ENCODE measurements at places on chromosomes 11 and 22.

DNA sequence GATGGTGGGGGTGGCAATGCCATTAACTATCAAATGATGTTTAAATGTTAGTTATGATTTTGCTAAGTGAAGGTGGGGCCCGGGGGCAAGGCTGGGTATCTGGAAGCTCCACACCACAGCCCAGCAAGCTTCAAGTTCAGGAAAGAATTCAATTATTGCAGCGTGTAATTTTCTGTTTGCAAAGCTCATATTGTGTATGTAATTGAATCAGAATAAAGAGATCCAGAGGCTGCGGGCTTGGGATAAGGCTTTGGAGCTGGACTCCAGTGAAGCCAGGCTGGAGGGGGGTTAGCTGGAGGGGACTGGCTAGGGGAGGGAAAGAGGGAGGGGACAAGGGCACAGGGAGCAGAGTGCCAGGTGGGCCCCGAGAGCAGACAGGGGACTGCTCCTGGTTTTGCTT lies 557.1 kb upstream of the CADM1 start:
- DNase-seq = no peak

GRCh38 chr22:45627489-45628233 lies 44.0 kb upstream of the ATXN10 start:
- no peak for DNase-seq

- no peak for DNase-seq
Observed at GRCh38 chr11:83070731-83071566, 748 bp downstream of the RAB30 start.

- no peak for DNase-seq
Observed at GRCh38 chr11:15800111-15800800, 556.1 kb downstream of the SOX6 start.

- no peak for DNase-seq
Observed at GRCh38 chr11:72369743-72370142, 64.6 kb downstream of the CLPB start.

GRCh38 chr11:101705972-101706371 lies 122.2 kb upstream of the TRPC6 start:
- no peak for DNase-seq

GRCh38 chr11:44963136-44963535 lies 12.5 kb upstream of the TP53I11 start:
- DNase-seq = no peak

- DNase-seq = no peak
Observed at GRCh38 chr22:37824674-37825641, 1.8 kb downstream of the GALR3 start.

- no peak for DNase-seq
Observed at GRCh38 chr11:103624708-103625623, 411.5 kb upstream of the DDI1 start.

GRCh38 chr11:110113505-110113904 lies 20.3 kb downstream of the ZC3H12C start:
- no peak for DNase-seq

DNA sequence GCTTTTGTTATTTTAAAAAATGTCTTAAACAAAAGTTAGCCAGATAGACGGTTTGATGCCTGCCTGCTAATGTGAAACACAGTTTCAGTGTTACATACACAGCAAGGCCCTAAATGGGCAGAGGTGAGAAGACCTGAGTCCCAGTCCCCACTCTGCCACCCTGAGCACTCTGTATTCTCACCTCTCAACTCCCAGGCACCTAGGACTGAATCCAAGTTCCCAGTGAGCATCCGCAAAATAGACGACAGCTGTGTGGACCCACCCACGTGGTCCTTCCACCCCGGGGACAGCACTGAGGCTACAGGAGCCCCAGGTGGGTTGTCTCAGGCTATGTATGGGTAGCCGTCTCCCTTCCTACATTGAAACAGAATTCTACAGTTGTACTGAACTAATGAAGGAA lies 111.5 kb downstream of the RPL27A start:
- DNase-seq = no peak

DNA sequence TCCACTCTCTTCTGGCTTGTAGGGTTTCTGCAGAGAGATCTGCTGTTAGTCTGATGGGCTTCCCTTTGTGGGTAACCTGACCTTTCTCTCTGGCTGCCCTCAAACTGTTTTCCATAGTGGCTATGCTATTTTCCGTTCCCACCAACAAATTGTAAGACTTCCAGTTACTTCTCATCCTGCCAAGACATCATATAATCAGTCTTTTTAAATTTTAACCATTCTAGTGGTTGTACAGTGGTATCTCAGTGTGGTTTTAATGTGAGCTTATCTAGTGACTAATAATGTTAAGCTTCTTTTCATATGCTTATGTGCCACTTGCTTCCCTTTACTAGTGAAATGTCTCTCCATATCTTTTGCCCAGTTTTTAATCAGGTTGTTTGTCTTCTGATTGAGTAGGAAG lies 13.6 kb upstream of the TRIM29 start:
- no peak for DNase-seq

DNA sequence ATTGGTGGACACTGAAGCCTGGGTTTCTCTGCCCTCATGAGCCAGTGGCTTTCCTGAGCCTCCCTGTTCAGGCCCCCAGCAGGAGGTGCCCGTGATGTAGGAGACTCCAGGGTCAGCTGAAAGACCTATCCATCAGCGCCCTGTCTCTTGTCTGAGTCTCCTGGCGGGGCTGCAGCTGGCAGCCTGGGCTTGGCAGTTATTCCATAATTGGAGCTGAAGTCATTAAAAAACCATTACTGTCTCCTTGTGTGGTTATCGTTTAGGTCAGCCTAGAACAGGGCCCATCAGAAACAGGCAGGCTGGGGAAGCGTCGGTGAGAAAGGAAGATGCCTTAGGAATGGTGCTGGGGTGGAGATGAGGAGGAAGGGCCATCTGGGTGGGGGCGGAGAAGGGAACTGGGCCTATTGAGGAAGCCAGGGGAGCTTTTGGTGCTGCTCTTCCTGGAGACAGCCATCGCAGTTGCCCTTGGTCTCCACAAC lies 5.0 kb downstream of the TUB start:
- DNase-seq = no peak

DNA sequence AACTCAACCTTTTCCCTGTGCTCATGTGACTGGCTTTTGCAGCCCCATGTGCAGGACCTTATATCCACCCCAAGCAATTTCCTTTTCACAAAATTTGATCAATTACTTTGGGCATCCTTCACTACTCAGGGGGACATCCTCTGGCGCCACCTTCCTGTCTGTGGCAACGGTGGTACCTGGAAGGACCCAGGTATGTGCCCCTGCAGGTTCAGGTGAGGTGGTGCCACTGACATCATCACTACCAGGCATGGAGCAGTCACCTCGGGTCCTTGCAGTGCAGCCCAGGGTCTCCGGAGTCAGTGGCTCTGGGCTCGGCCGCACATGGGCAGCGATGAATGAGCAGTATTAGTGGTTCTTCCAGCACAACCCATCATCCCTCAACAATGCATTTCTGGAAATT lies 37.7 kb upstream of the B3GAT1 start:
- no peak for DNase-seq

GRCh38 chr11:135033540-135033939 lies 621.5 kb upstream of the B3GAT1 start:
- no peak for DNase-seq

GRCh38 chr11:57134284-57134683 lies 47.5 kb upstream of the LRRC55 start:
- no peak for DNase-seq

DNA sequence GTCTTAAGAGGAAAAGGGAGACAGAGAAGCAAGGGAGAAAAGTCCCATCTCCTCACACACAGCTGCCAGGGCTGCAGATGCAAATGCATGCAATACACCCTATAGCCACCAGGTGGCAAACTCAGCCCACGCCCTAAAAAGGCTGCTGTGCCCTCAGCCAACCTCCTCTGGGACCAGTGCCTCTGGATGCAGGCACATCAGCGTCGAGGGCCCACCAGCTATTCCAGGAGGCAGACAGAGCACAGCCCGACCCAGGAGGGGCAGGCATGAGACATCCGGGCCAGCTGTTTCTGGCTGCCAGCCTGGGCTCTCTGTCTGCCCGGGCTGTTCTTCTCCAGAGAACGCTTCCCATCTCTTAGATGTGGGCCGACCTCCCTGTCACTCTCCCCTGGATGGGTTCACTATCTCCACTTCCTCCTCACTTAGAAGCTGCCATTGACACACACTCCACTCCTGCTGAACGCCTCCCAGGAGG lies 39.7 kb downstream of the TPBGL start:
- DNase-seq = no peak

- DNase-seq = peak; percentile 14
Observed at GRCh38 chr22:37676736-37677492, 1.5 kb downstream of the LGALS1 start.

GRCh38 chr11:1682225-1682905 lies 14.6 kb upstream of the KRTAP5-6 start:
- DNase-seq = no peak

GRCh38 chr22:48319321-48320047 lies 1508.2 kb downstream of the BRD1 start:
- DNase-seq = no peak

DNA sequence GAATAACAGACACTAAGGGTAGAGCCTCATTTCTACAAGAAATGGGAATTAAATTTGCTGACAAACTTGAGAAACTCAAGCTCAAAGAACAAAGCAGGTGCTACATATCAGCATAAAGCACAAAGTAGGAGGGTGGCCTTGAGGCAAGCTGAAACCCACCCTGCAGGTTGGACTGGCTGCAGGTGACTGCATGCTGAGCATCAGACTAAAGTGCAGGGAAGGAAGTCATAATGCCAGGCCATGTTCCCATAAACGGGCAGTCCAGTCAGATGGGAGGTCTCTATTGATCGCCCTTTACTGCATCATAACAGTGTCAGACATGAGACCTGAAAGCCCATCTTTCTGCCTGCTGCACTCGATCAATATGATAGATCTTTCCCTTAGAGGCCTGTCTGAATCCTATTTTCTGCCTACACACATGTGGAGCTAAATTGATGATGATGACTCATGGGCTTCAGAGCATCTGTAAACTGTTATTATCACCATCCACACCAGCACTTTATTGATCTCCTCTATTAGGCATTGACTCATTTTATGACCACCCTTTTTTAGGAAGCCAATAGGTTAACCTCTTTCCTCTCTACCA lies 224.5 kb upstream of the DDI1 start:
- DNase-seq = no peak

DNA sequence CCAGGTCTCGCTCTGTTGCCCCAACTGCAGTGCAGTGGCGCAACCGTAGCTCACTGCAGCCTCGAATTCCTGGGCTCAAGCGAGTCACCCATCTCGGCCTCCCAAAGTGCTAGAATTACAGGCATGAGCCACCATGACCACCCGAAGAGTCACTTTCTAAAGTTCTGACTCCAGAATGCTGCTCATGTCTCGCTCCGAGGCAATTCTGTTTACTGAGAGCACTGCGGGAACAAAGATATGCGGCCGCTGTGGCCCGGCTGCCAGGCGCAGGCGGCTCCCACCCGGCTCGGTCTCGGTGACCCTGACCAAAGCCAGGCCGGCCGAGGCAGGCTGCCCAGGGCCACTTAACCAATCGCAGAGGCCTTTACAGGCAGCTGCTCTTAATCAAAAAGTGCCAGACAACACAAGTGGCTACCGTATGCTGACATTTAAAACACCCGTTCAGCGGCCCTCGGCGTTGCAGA lies 78.7 kb downstream of the PHF21B start:
- DNase-seq = no peak

GRCh38 chr11:85539740-85540139 lies 87.4 kb downstream of the DLG2 start:
- no peak for DNase-seq

- DNase-seq = no peak
Observed at GRCh38 chr11:120308081-120308480, 17.0 kb upstream of the TLCD5 start.

- no peak for DNase-seq
Observed at GRCh38 chr22:17705546-17705945, 67.0 kb downstream of the BCL2L13 start.

GRCh38 chr11:73145986-73146575 lies 4.0 kb upstream of the FCHSD2 start:
- no peak for DNase-seq

DNA sequence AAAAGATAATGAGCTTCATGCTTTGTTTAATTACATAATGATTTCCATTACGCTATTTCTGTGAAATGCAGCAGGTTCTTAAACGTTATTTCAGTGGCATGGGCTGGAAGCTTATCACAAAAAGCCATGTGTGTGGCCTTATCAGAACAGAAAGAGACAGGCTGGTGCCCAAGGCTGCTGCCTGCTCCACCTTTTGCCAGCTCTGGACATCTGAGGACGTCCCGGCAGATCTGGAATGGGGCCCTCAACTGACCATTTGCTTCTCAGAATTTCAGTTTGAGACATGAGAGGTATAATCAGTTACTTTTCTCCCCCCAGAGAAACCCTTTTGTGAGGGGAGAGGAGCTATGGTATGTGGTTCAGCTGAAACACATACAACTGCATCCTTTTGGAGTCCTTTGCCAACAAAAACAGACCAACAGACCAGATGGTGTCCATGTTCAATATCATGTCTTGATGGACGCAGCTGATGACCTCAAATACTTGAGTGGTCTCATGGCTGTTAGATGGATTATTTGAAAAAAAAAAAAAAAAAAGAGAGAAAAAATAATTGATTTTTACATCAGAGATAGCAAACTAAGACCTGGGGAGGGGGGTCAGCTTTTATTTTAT lies 8.6 kb downstream of the CDPF1 start:
- no peak for DNase-seq

- DNase-seq = no peak
Observed at GRCh38 chr11:114353443-114353842, 46.9 kb downstream of the C11orf71 start.

DNA sequence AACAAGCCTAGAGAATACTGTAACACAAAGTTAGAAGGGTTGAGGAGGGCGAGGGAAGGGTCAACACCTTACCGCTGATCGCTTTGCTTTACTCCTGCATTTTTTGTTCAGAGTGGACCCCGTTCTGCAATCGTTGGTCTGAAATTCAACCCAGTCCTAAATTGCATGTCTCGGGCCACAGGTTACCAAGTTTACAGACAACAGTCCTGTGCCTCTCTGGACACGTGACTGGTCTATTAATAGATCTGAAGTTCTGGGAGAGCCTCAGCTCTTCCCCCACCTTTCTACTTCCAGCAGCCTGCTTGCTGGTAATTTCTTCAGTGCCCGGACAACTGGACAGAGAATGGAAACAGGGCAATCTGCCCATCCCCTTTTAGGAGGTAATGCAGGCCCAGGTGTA lies 74.2 kb downstream of the STIM1 start:
- DNase-seq = no peak

GRCh38 chr22:38474003-38474607 lies 6.2 kb downstream of the KDELR3 start:
- no peak for DNase-seq
